ENCODE measurements at places on chromosomes 7 and 10.

DNA sequence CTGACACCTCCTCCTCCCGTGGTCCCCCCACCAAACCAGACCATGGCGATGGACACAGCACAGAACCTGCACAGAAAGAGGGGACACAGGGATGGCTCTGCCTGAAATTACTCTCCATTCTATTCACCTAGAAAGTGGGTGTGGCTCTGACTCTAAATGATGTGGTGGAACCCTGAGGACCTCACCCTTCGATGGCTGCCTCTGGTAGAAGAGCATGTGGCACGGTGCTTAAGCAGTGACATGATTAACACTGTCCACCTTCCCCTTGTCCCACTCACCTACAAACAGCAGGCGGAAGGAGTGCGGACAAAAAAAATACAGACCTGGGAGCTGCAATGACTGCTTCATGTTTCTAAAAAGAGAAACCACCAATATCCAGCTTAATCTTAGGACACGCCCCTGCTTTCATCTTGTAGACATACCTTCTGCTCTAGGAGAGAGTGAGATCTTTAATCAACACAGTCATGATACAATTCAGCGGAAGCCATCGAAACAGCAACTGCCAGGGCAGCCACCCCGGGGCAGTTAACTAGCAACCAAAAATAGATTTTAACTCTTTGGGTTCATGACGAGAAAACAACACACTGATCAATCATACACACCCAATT, 11.4 kb downstream of the JCAD start:
- no peak for DNase-seq

DNA sequence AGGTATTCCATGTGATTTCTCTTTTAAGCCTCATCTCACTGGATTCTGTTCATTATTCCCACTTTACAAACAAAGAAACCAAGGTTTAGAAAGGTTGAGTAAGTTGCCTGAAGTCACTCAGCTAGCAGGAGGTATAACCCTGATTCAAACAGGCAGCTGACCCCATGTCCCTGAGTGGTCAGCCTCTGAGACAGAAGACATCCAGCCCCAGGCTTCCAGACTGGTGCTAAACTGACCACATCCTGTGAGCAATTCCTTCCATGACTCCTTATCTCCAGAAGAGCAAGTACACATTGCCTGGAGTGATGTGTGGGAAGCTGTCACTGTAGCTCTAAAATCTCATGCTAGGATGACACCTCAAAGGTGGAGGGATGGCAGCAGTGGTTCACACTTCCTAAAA, 3.7 kb downstream of the PLPP4 start:
- no peak for DNase-seq

DNA sequence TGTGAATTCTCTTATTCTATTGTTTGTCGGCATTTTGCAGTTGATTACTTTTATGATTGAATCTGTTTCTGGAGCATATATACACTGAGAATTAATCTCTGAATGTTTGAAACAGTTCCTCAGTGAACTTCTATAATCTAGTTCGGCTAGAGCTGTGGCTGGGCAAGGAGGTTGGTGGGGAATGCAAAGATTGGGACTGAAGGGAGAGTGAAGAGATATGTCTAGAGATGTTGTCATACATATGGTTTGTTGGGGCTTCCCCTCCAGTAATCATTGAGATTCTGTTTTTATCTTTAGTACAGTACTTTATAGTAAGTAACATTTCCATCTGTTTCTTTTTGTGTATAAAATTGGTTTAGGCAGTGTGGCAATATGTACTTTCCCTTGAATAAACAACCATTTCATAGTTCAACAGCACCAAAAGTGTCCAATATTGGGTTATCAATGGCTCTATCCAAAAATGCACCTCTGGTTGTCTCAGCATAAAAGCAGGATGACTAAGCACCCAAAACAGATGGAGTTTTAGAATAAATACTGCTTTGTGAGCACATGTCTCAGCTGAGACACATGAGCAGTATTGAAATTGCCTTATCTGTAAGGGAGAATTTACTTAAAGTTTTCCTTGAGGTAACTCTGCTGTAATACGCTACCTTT, 36.7 kb downstream of the WAC start:
- DNase-seq: no peak

- DNase-seq: no peak
These were observed 14.8 kb upstream of the UPP1 start for GRCh38 chr7:48074204-48074654.

DNA sequence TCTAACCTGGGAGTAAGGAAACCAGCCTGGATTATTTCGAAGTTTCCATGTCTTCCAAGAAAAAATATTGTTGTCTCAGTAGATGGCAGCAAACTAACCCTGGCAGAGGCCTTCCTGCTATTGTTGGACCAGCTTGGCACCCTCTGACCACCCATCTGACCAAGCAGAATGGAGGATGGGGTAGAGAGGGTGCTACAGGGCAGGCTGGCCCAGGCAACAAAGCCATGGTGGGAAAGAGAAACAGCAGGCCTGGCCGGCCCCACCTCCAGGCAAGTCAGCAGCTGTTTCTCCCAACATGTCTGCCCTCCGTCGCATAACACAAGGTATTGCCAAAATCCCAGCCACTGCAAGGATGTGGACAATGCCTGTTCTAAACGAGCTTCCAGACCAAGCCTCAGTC, 95.0 kb downstream of the FAM53B start:
- no peak for DNase-seq
